Thyroid gland (tissue), 4 donors: ENCODE measurements at places on chromosomes 11 and 22. TPM values are rescaled to one million over a fixed set of nuclear protein-coding genes. Genes with fewer than 3 reads are reported as not detected.

- H3K4me3 ChIP-seq: no peak overlapping the region
- DNase-seq: no peak
- peaks cover 32% of the 10 kb centered on the region for H3K36me3 ChIP-seq
- no peaks in the 10 kb centered on the region for H3K27me3 ChIP-seq
- H3K27ac ChIP-seq: no peak overlapping the region
- H3K4me1 ChIP-seq: peaks cover 11% of the 10 kb centered on the region
Observed at GRCh38 chr22:37940698-37941376, 12.6 kb downstream of the C22orf23 start.

GRCh38 chr22:17562906-17563870, at the start of gene SLC25A18:
SLC25A18 (plus strand) TSS chr22:17563498; CDS start chr22:17579945, 16,447 bp downstream.
- no peak within 1 kb of the TSS for H3K4me3 ChIP-seq
- H3K27me3 ChIP-seq: no peaks in the 10 kb centered on the region
- H3K4me1 ChIP-seq: peaks cover 7% of the 10 kb centered on the region
- peak within 1 kb of the TSS; percentile 22 for H3K27ac ChIP-seq
- DNase-seq: no peak

GRCh38 chr11:74568028-74568427, 24.4 kb upstream of the POLD3 start:
- no peaks in the 10 kb centered on the region for H3K36me3 ChIP-seq
- DNase-seq: no peak
- no peak overlapping the region for H3K27ac ChIP-seq
- H3K4me1 ChIP-seq: no peaks in the 10 kb centered on the region
- H3K27me3 ChIP-seq: no peaks in the 10 kb centered on the region
- H3K4me3 ChIP-seq: no peak overlapping the region

DNA sequence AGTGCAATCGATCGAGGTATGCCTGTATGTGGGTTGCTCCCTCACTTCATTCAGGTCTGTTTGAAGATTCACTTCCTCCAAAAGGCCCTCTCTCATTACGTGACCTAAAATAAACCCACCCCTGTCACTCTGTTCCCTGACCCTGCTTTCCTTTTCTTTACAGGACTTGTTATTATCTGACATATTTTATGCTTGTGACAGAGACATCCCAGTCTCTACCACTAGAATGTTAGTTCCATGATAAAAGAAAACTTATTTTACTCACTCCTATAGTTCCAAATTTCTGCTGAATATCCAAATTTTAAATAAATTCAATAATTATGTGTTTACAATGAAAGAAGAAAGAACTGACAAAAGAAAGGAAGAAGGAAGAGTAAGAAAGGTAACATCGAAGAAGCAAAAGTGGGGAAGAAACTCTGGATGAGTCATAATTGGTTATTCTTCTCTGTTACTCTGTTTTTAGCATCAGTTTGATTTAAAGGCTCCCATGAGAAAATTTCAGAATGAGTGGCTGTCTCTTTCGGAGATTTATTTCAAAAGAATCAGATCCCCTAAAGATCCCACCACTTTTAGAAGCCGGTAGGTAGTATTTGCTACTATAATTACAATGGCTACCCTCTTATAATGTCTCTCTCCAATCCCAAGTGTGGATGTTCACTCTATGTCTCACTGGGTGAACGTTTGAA, 33.5 kb downstream of the ENTHD1 start:
- H3K27ac ChIP-seq: no peak overlapping the region
- H3K27me3 ChIP-seq: no peaks in the 10 kb centered on the region
- H3K4me1 ChIP-seq: no peaks in the 10 kb centered on the region
- no peak for DNase-seq

- peak within 1 kb of the TSS; percentile 23 for H3K4me3 ChIP-seq
- peak; percentile 32 for DNase-seq
- H3K4me1 ChIP-seq: no peaks in the 10 kb centered on the region
- no peaks in the 10 kb centered on the region for H3K27me3 ChIP-seq
- peak within 1 kb of the TSS; percentile 67 for H3K27ac ChIP-seq
Observed at GRCh38 chr22:36252754-36253522, at the start of gene APOL1. APOL1 (plus strand) TSS chr22:36253133; CDS start chr22:36254956, 1,823 bp downstream.

The SMIM38 gene
- 2.3 TPM for total RNA-seq

The LYVE1 gene
- 48.9 TPM for total RNA-seq

The RAB38 gene
- 12.9 TPM for total RNA-seq

The SYT9 gene
- 1.3 TPM for total RNA-seq

The TYR gene
- not detected for total RNA-seq
